ENCODE measurements at places on chromosomes 3 and 15. TPM values are rescaled to one million over a fixed set of nuclear protein-coding genes. Genes with fewer than 3 reads are reported as not detected.

GRCh38 chr3:136105044-136105443 lies 91.1 kb downstream of the MSL2 start:
- no peak for DNase-seq

DNA sequence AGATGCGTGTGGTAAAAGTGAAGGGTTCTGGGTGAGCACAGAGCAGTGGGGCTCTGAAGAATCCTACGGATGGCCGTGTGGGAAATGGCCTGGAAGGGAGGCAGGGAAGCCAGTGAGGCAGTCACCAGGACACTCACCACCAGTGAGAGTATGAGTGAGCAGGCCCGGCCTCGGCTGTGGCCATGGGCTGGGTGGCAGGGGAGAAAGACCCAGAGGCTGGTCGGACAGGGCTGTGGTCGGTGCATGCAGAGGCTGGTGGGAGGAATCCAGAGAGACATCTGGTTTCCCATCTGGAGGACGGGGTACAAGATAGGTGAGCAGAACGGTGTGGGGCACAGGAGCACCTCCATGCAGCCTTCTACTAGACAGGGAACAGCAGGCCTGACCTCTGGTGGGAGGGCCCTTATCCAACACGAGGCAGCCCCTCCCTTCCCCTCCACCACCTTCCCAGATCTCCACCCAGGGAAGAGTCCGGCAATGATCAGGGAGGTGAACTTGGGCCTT lies 10.1 kb downstream of the PCSK6 start:
- DNase-seq: no peak

DNA sequence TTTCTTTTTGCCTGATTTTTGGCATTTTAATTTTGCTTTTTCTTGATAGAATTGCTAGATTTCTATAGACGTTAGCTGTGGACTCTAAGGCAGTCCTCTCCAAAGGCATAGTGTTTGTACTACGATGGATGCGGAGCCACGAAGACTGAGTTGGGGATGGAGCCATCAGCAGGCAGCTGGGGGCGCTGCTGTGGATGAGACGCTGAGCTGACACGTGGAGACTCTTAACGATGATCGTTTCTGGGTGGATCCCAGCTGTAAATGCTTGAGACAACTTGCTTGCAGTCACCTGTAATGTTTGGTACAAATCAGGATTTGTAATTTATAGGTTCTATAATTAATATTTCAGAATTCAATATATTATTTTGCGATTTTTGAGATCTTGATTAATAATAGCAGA lies 13.3 kb upstream of the PPP1R2 start:
- no peak for DNase-seq

DNA sequence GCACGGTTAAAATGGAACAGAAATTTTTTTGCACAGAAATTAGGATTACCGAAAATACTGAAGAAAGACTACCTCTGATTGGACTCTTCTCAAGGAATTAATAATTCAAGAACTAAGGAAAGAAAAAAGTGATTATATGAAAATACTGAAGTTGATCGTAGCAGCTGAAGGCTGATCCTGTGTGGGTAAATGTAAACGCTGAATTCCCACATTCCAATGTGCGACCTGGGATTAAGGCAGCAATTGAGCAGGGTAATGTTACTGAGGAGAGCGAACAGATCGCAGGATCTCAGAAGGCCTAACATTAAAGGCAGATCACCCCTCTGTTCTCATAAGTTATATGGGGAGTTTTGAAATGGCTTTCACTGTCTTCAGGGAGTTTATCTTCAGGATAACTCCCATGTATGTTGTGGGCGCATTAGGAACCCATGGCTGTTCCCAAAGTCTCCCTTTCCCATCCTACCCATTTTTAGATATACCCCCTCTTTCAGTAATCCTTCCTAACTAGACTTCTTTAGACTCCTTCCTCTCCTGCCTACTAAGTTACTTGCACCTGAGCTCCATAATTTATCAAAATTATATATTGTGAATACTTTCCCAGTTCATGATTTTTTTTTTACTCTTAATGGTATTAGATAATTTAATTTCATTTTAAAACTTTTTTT lies 1.0 kb upstream of the UBL7 start:
- DNase-seq: no peak

GRCh38 chr3:36957862-36958686 lies 13.2 kb upstream of the TRANK1 start:
- DNase-seq: no peak

DNA sequence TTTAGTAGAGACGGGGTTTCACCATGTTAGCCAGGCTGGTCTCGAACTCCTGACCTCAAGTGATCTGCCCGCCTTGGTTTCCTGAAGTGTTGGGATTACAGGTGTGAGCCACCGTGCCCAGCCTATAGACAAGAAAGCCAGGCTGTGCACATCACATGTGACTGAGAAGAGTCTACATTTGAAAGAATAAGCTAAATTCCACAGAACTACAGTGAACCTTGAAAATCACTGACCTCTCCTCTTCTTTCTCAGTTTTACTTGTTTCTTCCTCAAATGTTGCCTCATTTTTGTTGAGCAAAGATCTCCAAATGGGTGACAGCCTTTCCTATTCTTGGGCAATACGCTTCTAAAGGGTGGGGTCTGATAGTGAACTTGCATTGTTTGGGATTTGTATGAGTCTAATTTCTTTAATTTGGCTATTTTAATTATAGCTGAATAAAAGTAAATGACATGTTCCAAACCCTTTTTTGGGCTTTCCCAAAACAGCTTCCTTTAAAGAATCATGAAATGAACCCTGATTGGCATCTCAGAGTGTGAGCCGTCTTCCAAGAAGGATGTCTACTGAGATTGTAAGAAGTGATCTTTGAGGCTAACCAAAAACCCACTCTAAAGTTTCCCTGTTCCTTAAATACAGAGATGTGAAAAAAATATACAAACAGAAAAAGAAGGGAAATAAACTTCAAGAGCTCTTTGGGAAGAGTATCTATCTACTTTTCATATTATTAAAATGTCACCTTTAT lies 21.6 kb upstream of the SPTBN5 start:
- no peak for DNase-seq

DNA sequence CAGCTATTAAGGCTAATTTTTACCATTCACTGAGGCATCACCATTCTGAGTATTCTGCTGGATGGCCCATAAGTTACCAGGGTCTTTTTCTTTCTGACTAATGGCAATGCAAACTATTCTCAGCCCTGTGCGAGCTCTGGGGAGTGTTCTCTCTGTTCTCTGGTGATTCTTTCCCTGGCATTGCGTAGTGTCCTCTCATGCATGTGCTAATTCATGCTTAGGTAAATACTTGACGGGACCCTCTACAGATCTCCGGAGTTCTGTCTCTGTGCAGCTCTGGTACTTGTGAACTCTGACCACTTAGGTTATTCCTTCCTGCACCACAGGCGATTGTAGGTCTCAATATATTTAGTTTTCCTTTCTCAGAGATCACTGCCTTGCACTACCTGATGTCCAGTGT lies 34.8 kb downstream of the UBE2E1 start:
- DNase-seq: no peak

DNA sequence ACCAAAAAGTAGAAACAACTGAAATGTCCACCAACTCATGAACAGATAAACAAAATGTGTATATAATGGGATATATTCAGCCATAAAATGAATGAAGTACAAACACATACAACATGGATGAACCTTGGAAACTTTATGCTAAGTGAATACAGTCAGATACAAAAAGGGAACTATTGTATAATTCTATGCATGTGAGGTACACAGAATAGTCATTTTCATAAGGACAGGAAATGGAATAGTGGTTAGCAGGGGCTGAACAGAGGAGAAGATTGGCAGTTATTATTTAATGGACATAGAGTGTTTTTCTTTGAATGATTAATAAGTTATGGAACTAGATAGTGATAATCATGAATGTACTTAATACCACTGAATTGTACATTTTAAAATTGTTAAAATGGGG lies 20.0 kb upstream of the TRANK1 start:
- no peak for DNase-seq

- DNase-seq: no peak
Measured at GRCh38 chr15:87638554-87639083, 617.9 kb downstream of the NTRK3 start.

GRCh38 chr3:44048196-44048924 lies 193.3 kb upstream of the TOPAZ1 start:
- DNase-seq: no peak

DNA sequence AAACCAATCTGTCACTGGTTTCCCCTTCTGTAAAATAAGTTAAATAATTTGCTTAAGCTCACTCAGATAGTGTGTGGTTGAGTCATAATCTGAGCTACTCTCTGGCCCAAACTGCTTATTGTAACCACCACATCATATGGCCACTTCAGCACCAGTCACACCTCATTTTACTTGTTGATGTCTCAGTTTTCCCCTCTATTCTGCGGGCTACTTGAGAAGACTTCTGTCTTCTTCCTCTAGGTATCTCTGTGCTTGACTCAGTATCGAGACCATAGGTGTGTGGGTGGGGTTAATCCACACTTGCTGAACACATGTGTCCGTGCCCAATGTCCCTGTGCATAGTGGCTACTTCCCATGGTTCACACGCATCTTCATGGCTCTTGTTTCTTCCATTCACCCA lies 32.9 kb downstream of the CRYGS start:
- no peak for DNase-seq

- DNase-seq: no peak
Measured at GRCh38 chr15:49919034-49919433, 200.0 kb downstream of the ATP8B4 start.

- no peak for DNase-seq
Measured at GRCh38 chr3:11198070-11198469, 43.8 kb downstream of the HRH1 start.

DNA sequence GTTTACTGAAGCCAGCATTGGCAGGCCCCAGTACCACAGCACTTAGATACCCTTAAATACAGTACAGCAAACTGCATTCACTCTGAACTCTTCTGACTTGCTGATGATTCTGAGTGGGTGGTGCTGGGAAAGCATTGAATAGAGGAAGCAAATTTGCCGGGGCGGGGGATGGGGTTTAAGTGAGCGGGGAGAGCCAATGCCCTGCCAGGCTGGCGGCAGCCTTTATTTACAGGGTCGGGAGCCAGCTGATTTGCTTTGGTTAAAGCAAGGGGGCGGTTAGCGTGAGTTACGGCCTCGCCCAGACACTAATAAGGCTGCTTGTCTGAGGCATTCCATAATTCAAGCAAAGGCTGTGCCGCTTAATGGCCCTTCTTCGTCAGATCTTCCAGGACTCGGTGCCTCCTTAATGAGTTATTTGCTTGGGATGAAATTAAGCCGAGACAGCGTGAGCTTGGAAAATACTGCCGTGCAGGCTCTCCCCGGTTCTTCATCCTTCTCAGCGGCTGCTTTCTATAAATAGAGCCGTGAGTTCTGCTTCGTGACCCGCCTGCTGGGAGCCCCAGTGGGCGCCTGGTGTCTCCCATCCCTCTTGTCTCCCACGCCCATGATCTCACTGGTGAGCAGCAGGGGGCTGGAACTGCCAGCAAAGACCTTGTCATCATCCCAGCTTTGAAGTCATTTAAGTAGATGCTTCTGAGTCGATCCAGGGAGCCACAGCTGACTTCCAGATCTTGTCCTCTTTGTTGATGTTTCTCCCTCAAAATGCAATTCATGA lies 25.8 kb downstream of the SPSB4 start:
- no peak for DNase-seq

- peak; percentile 88 for DNase-seq
Measured at GRCh38 chr3:78880603-78881461, 887.0 kb downstream of the ROBO1 start.

DNA sequence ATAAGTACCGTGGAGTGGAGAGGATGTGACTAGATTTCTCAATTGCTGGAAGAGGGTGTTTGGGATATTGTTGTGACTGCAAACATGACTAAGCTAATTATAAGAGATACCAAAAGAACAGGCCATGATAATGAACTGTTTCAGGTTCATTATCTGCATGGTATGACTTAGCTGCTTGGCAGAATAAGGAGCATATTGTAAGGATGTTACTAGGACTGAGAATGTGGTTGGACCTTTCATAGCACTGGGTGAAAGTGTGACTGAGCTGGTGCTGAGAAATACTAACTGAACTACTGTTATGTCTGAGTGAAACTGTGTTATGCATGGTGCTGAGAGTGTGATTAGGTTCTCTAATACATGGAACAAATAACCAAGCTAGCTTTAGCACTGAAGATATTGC lies 11.0 kb downstream of the SCN10A start:
- DNase-seq: no peak

DNA sequence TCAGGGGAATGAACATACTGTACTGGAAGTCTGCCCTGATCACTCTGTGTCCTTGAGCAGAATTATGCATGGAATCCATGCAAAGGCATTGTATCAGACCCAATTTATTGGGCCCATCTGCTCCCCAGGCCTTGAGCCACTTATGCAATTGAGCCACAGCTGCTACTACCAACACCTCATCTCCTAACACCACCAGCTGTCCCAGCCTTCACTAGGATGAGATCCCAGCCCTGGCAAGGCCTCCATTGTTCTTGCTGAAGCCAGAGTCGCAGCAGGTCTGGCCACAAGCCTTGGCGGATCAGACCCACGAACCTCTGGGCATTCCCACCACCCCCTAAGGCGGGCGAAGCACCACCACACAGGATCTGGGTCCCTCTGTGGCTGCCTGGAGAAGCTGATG lies 9.2 kb upstream of the NME9 start:
- DNase-seq: no peak

- DNase-seq: no peak
Measured at GRCh38 chr3:66494959-66495667, 5.7 kb downstream of the LRIG1 start.

DNA sequence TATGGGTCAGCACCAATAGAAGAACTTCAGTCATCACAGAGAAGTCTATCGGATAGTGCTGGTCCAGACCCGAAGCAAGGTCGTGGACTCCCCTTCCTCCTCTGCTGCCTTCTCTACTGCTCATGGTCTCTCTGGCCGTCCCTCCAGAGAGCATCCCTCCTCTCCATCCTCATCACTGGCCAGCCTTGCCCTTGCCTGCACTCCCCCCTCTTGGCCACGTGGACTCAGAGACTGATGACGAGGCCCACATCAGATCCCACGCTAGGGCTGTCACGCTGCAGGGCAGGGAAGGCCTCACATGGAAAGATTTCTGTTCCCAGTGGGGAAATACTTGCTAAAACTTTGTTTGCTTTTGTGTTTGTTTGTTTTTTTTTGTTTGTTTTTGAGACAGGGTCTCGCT lies 35.3 kb downstream of the IGDCC3 start:
- no peak for DNase-seq

- DNase-seq: peak; percentile 62
Measured at GRCh38 chr3:5057857-5058324, 64.2 kb upstream of the ARL8B start.

GRCh38 chr3:193794002-193794881 lies 201.2 kb downstream of the OPA1 start:
- DNase-seq: no peak

- DNase-seq: peak; percentile 74
Measured at GRCh38 chr15:47196048-47196447, 521.3 kb upstream of the SEMA6D start.

Gene TGM4
- polyA plus RNA-seq: not detected

Gene RHOV
- polyA plus RNA-seq: 0.34 TPM

Gene GHSR
- polyA plus RNA-seq: not detected

Gene CA12
- polyA plus RNA-seq: 0.75 TPM

Gene PPP1R2
- polyA plus RNA-seq: 37.3 TPM

Gene ACKR4
- polyA plus RNA-seq: 1.6 TPM

Gene TUSC7
- not detected for polyA plus RNA-seq

Gene MANF
- polyA plus RNA-seq: 54.3 TPM
